T-helper 17 cell (primary cell): ENCODE measurements at places on chromosomes 12 and 14. TPM values are rescaled to one million over a fixed set of nuclear protein-coding genes. Genes with fewer than 3 reads are reported as not detected.
A peak's percentile ranks its signal among the peaks of the same experiment; 100 is the strongest.

Gene KRT6B
- total RNA-seq, result not detected

DNA sequence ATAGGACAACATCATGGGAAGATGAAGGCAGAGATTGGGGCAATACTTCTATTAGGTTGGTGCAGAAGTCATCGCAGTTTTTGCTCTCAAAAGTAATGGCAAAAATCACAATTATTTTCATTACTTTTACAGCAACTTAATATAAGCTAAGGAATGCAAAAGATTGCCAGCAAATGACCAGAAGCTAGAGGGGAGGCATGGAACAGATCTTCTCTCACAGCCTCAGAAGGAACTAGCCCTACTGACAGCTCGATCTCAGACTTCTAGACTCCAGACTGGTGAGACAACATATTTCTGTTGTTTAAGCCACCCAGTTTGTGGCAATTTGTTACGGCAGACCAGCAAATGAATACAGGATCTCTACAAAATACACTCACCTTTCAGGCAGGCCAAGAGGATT, 348.5 kb upstream of the TBX3 start:
- H3K27ac ChIP-seq, result no peak overlapping the region
- no peaks in the 10 kb centered on the region for H3K27me3 ChIP-seq
- H3K36me3 ChIP-seq, result no peaks in the 10 kb centered on the region
- H3K4me3 ChIP-seq, result no peak overlapping the region
- H3K4me1 ChIP-seq, result no peaks in the 10 kb centered on the region

GRCh38 chr12:12365446-12365802, 8.5 kb downstream of the BORCS5 start:
- H3K27me3 ChIP-seq, result no peaks in the 10 kb centered on the region
- H3K36me3 ChIP-seq, result peaks cover 12% of the 10 kb centered on the region
- no peak for DNase-seq
- peak overlapping the region; percentile 62 for H3K27ac ChIP-seq

DNA sequence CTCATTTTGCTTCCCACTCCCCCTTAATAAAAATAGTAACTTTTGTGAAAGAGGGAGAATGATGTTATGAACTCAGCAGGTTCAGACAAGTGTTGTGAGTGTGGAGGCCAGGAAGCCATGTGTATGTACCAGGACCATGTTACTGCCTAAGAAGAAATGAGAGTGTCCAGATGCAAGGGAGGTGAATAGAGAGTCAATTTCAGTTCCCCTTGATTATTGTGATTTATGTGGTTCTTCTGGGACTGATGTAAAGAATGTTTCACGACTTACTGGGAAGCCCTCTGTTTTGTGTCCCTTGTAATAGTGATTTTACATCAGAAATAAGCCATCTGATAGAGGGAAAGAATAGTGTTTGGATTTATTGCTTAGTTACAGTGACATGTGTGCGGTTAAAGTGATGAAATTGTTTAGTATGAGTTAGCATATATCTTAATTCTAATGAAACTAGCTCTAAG, 32.5 kb downstream of the FBXO34 start:
- H3K36me3 ChIP-seq, result peaks cover 2% of the 10 kb centered on the region
- peaks cover 20% of the 10 kb centered on the region for H3K4me1 ChIP-seq
- no peaks in the 10 kb centered on the region for H3K27me3 ChIP-seq
- no peak overlapping the region for H3K4me3 ChIP-seq
- no peak overlapping the region for H3K27ac ChIP-seq

DNA sequence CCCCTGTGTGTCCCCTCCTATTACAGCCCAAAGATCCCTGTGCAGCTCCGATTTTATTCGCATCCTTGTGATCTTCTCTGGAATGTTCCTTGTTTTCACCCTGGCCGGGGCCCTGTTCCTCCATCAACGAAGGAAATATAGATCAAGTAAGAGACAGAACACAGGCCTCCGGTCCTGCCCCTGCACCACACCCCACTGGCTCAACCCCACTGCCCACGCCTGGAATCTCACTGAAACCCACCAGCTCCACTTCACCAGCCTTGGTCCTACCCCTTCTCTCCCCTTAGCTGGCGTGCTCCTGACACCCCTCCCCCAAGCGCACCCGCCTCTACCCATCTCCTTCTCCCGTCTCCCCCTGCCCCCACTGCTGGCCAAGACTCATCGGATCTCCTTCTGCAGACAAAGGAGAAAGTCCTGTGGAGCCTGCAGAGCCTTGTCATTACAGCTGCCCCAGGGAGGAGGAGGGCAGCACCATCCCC, 934 bp upstream of the TAPBPL start:
- no peaks in the 10 kb centered on the region for H3K27me3 ChIP-seq
- peaks cover 57% of the 10 kb centered on the region for H3K4me1 ChIP-seq
- H3K27ac ChIP-seq, result peak overlapping the region; percentile 100
- peaks cover 12% of the 10 kb centered on the region for H3K36me3 ChIP-seq

Gene LRIG3
- not detected for total RNA-seq

DNA sequence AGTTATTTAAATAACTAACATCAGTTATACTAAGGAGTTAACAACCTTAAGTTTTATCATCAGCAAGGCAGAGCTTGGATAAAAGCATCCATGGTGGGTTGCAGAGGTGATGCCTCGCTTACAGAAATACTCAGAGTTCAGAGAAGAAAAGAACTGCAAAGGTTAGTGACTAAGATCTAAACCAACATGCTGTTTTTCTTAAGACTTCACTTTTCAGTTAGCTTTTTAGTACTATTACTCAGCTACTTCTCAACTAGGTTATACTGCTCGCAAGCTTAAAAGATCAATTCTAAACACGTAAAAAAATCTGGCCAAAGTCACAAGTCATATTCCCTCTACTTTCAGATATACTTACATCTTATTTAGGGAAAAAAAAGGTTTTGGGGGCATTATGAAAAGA, 2.8 kb downstream of the PPP1CC start:
- H3K27me3 ChIP-seq, result no peaks in the 10 kb centered on the region
- peak overlapping the region; percentile 96 for H3K27ac ChIP-seq
- H3K36me3 ChIP-seq, result peaks cover 5% of the 10 kb centered on the region
- DNase-seq, result no peak

- no peaks in the 10 kb centered on the region for H3K27me3 ChIP-seq
- peaks cover 12% of the 10 kb centered on the region for H3K4me1 ChIP-seq
- no peak overlapping the region for H3K4me3 ChIP-seq
- H3K27ac ChIP-seq, result no peak overlapping the region
Measured at GRCh38 chr14:34980337-34980900, 2.4 kb upstream of the SRP54 start.

Gene PTPRO
- total RNA-seq, result 1.1 TPM

Gene ACYP1
- total RNA-seq, result 16.1 TPM

Gene NFE2
- total RNA-seq, result 26.4 TPM

GRCh38 chr12:71456990-71457389, 17.4 kb downstream of the LGR5 start:
- H3K27me3 ChIP-seq, result peaks cover 37% of the 10 kb centered on the region
- no peak overlapping the region for H3K27ac ChIP-seq
- no peaks in the 10 kb centered on the region for H3K36me3 ChIP-seq
- H3K4me3 ChIP-seq, result no peak overlapping the region
- H3K4me1 ChIP-seq, result no peaks in the 10 kb centered on the region

Gene RAPGEF3
- total RNA-seq, result 0.55 TPM

Gene CNIH1
- total RNA-seq, result 48.3 TPM

Gene PRPH
- not detected for total RNA-seq

GRCh38 chr14:75561013-75561432, 17.4 kb upstream of the FLVCR2 start:
- peak; percentile 35 for DNase-seq
- H3K27ac ChIP-seq, result no peak overlapping the region
- no peaks in the 10 kb centered on the region for H3K27me3 ChIP-seq
- H3K4me3 ChIP-seq, result peak overlapping the region; percentile 25
- peaks cover 39% of the 10 kb centered on the region for H3K4me1 ChIP-seq

GRCh38 chr12:124790650-124791400, 72.8 kb downstream of the SCARB1 start:
- H3K27me3 ChIP-seq, result no peaks in the 10 kb centered on the region
- H3K36me3 ChIP-seq, result peaks cover 3% of the 10 kb centered on the region
- H3K27ac ChIP-seq, result no peak overlapping the region

GRCh38 chr14:50375760-50376159, 20.9 kb downstream of the CDKL1 start:
- H3K27me3 ChIP-seq, result no peaks in the 10 kb centered on the region
- H3K4me3 ChIP-seq, result no peak overlapping the region
- H3K4me1 ChIP-seq, result peaks cover 3% of the 10 kb centered on the region
- H3K36me3 ChIP-seq, result no peaks in the 10 kb centered on the region
- no peak overlapping the region for H3K27ac ChIP-seq

DNA sequence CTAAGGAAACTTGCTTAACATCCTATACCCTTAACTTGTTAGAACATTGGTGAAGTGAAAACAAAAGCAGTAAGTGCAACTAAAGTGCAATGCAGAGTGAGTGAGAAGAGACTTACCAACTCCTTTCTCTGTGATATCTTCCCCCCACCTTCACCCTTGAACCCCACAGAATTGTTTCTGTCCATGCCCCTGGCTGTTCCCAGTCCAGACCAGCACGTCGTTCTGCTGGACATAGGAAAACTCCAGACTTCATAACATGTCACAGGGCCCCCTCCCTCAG, 91.9 kb downstream of the DAD1 start:
- no peak for DNase-seq
- H3K36me3 ChIP-seq, result peaks cover 4% of the 10 kb centered on the region
- peaks cover 14% of the 10 kb centered on the region for H3K4me1 ChIP-seq
- H3K27ac ChIP-seq, result peak overlapping the region; percentile 100
- peak overlapping the region; percentile 79 for H3K4me3 ChIP-seq

DNA sequence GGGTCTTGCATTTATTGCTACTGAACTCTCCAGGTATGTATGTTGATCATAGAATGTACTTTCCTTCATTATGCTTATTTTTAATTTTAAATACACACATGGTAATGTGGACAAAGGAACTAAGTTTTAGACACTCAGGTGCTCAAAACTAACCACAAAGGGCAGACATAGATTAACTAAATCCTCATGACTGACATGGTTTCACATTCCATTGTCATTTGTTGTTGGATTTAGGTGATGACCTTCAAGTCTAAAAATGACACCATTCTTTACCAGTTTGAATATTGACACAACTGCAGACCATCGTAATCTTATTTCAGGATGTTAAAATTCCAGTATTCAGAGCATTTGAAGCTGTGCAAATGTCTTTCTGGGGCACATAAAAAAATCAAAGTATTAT, 128.4 kb downstream of the BBS10 start:
- no peaks in the 10 kb centered on the region for H3K27me3 ChIP-seq
- no peak overlapping the region for H3K27ac ChIP-seq
- no peaks in the 10 kb centered on the region for H3K36me3 ChIP-seq
- H3K4me1 ChIP-seq, result no peaks in the 10 kb centered on the region

DNA sequence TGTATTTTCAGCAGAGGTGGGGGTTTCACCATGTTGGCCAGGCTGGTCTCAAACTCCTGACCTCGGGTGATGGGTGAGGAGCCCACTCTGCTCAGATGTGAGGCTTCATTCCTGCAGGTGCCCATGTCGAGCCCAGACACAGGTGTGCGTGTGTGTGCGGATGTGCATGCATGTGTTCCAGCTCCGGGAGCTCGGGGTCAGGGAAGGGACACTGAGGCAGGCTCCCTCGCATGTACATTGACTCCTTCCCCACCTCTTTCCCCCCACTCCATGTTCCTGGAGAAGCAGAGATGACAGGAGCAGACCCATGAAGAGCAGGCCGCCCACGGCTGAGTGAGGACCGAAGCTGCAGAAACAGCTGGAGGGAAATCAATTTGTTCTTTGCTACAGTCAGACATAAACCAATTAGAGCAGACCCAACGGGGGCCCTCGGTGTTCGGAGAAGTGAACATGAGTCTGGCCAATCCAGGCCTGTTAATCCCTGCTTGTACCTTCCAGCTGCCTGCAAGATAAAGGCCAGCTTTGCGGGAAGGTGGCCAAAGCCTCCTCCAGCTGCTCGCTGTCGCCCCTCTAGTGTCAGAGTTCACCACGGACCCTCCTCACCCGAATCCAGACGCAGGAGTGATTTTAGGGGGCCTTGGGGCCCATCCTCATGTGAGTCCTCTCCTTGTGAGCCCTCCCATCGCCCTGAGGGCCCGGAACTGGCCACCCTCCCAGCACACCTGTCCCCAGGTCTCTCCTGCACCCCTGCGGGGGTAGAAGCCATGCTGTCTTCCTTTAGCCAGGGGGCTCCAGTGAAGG, 321.0 kb upstream of the RTL1 start:
- H3K4me3 ChIP-seq, result no peak overlapping the region
- no peak overlapping the region for H3K27ac ChIP-seq
- H3K4me1 ChIP-seq, result peaks cover 2% of the 10 kb centered on the region
- peaks cover 26% of the 10 kb centered on the region for H3K27me3 ChIP-seq
- no peak for DNase-seq
- no peaks in the 10 kb centered on the region for H3K36me3 ChIP-seq

- peaks cover 3% of the 10 kb centered on the region for H3K4me1 ChIP-seq
- H3K27me3 ChIP-seq, result no peaks in the 10 kb centered on the region
- no peak overlapping the region for H3K4me3 ChIP-seq
Measured at GRCh38 chr14:39877577-39878190, 445.5 kb upstream of the FBXO33 start.

GRCh38 chr12:67649570-67650387, 1.2 kb downstream of the DYRK2 start:
- peaks cover 48% of the 10 kb centered on the region for H3K4me1 ChIP-seq
- DNase-seq, result peak; percentile 20
- H3K4me3 ChIP-seq, result peak overlapping the region; percentile 100
- no peaks in the 10 kb centered on the region for H3K27me3 ChIP-seq
- H3K27ac ChIP-seq, result peak overlapping the region; percentile 99

- H3K27ac ChIP-seq, result no peak overlapping the region
- peaks cover 12% of the 10 kb centered on the region for H3K4me1 ChIP-seq
Measured at GRCh38 chr12:32532422-32532821, 133.1 kb downstream of the FGD4 start.

GRCh38 chr14:92740440-92740839, 8.0 kb downstream of the LGMN start:
- H3K27ac ChIP-seq, result no peak overlapping the region
- H3K4me3 ChIP-seq, result no peak overlapping the region
- DNase-seq, result no peak
- peaks cover 6% of the 10 kb centered on the region for H3K4me1 ChIP-seq
- H3K36me3 ChIP-seq, result peaks cover 2% of the 10 kb centered on the region

Gene TBC1D30
- total RNA-seq, result 0.20 TPM

DNA sequence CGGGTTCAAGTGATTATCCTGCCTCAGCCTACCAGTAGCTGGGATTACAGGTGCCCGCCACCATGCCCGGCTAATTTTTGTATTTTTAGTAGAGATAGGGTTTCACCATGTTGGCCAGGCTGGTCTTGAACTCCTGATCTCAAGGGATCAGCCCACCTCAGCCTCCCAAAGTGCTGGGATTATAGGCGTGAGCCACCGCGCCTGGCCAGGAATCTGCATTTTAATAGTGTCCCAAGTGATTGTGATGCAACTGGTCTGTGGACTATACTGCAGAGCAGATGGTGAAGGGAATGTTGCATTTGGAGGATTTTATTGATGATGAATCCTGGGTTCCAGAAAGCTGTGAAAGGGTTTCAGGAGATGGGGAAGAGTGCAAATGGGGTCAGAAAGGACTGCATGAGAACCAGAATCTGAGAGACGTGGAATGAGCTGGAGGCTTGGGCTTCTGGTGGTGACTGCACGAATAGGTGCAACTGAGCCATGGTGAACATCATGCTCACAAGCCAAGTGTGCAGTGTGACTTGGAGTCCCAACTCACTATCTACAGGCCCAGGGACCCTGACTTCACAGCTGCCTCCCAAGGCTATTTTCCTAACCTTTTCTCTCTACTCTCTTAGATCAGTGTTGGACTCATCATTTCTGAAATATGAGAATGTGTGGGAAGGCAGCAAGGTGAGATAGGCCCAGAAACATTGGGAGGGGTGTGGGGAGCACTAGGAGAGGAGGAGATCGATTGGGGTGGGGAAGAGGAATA, 4.5 kb downstream of the RPS26 start:
- no peak for DNase-seq
- H3K36me3 ChIP-seq, result peaks cover 7% of the 10 kb centered on the region
- peak overlapping the region; percentile 81 for H3K27ac ChIP-seq
- peaks cover 23% of the 10 kb centered on the region for H3K4me1 ChIP-seq
- no peaks in the 10 kb centered on the region for H3K27me3 ChIP-seq

Gene RASSF8
- total RNA-seq, result not detected

- no peaks in the 10 kb centered on the region for H3K36me3 ChIP-seq
- H3K27ac ChIP-seq, result no peak overlapping the region
- H3K4me1 ChIP-seq, result no peaks in the 10 kb centered on the region
- no peak for DNase-seq
Measured at GRCh38 chr12:125509195-125509594, 444.0 kb downstream of the AACS start.
